Activated CD4-positive, alpha-beta T cell treated with anti-CD3 and anti-CD28 coated beads, Interleukin-2, amount 50 U/mL, for 16 hours (primary cell): ENCODE measurements at places on chromosomes 11 and 22.
A peak's percentile ranks its signal among the peaks of the same experiment; 100 is the strongest.

DNA sequence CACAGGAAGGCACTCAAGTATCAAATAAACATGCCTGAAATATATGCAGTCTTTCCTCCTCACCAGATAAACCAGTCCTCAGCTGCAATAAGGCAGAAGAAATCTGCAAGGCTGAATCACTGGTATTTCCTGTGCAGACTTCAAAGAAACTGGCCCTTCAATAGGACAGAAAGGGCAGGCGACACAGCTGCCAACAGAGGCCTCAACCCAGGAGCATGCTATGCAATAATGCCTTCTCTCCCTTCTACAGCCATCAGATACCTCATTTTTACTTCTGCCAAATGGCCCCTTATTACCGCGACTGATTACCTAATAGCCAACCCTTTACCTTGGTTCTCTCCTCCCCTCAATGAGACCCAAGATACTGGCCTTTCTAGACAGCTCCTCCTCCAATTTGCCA is 8.0 kb downstream of the NUMA1 start:
- no peak for DNase-seq

DNA sequence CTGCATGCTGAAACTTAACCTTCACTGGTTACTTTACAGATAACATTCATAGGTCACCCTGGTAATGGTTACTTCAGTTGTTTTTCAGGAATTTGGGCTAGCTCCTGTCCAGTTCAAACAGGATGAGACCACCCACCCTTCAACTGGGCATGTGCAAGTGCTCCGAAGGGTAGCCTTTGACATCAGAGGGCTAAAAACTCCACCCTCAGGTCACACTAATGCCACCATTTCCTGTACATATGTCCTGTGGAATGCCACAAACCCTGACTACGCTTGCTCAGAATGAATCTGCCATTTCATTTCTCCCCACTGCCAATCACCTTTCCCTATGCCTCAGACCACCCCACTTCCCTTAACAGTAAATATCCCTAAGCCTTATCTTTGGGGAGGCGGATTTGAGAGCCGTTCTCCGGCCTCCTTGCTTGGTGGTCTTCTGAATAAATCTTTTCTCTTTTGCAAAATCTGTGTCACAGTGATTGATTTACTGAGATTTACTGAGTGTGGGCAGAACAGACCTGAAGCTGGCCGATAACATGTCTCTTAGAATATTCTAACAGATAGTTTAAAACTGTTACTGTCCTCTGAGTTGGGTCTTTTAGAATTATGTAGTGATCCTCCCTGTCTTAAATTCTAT is 25.4 kb upstream of the FXYD2 start:
- DNase-seq: no peak

- DNase-seq: no peak
Observed at GRCh38 chr11:109123816-109124787, 297.9 kb upstream of the C11orf87 start.

DNA sequence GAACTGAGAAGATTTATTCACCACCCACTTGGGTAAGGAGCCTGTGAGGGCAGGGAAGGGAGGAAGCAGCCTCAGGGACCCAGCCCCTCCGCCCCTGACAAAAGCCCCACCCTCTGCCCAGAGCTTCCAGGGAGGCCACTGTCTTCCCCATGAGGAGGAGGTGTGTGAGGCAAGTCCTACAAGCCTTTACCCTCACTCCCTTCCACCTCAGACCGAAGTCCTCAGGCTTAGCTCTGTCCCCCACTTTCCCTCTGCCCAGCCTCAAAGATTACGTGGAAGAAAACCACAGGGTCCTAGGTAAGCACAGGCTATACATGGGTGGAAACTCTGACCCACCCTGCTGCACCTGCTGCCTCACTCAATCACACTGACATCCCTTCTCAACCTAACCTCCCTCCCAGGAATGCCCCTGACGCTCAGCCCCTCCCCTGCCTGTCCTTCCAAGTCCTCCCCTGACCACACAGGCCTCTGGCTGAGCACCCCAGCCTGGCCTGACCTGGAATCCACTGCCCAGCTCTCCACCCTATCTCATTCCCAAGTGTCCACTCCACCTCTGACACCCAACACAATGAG is 3.6 kb upstream of the ARAP1 start:
- DNase-seq: no peak

DNA sequence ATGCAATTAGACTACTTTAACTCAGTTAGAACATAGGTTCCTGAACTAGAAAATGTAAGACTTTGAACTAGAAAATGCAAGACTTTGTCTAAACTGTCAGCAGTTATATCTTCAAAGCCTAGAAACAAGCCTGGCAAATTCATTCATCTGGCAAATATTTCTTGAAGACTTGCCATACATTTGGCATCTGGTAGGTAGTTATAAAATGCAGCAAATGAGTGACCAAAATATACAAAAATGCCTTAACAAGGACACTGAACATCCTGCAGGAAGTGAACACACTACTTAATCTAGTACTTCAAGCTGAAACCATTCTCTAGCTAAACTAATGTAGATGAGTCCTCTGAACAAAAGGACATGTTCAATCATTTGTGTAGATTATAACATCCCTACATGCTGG is 84.7 kb upstream of the SCUBE2 start:
- DNase-seq: no peak

- DNase-seq: peak; percentile 1
Observed at GRCh38 chr11:33930317-33931021, 38.6 kb upstream of the LMO2 start.

DNA sequence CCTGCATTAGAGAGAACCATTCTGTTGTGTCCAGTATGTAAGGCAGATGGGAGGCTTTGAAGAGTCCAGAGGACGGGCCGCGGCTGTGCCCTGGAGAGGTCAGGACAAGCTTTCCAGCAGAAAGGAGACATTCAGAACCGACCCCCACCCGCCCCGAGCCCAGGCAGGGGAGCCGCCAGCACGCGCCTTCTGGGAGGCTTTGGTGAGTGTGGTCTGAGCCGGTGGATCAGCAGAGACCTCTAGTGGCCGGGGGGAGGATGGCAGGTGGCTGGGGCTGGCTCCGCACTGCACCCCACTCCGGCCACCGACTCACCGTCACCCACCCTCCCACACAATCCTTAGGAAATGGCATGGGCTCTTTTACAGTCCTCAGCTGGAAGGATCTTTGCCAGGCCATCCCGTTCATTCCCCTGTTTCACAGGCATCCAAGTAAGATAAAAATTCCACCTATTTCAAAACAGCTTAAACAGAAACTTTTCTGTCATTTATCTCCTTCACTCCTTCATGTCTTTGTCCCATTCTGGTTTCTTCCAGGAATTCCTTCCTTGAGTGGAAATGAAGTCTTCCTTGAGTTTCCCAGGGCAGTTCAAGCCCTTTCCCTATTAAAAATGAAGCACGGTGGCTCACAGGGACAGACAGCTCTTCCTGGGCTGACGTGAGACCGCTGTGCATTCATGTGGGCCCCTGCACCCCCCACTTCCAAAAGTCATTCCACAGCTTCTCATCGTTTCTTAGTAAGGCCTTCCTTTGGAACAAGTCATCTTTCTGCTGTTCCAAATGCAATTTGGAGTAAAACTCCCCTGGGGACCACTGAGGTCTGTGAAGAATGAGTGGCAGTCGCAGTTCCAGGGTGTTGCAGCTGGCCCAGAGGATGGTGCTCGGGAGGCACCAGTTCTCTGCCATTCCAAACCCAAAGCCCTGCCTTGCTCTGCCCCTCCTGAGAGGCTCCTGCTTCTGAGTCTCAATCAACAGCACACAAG is 91.0 kb downstream of the FEZ1 start:
- peak; percentile 66 for DNase-seq

DNA sequence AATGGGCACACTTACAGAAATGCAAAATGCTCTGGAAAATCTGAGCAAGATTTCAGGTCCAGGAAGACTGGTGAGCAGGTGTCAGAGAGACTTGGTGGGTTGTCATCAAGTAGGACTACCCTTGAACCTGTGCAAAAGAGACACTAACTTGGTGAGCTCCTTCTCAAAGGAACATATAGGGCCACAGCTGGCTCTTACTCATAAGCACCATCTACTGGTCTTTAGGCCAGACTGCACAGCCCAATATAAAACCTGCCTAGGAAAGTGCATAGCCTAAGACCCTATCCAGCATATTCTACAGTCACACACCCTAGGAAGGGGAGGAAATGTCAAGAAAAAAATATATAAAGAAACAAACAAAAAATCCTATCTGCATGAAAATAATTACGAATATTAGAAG is 18.2 kb upstream of the OR10W1 start:
- DNase-seq: peak; percentile 15

DNA sequence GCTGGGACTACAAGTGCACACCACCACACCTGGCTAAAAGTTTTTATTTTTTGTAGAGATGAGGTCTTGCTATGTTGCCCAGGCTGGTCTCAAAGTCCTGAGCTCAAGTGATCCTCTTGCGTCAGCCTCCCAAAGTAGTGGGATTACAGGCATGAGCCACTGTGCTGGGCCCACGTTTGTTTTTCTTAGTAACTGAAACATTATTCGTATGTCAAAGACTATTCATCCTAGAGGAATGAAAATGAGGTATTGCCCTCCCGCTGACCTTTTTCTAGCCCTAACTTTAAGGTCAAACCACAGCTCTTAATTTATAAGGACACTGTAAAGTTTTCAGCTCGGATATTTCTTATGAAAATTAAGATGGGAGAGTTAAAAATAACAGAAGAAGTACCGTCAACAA is 33.2 kb upstream of the PAX6 start:
- DNase-seq: no peak

- DNase-seq: no peak
Observed at GRCh38 chr11:33147559-33147958, 13.7 kb downstream of the CSTF3 start.

- peak; percentile 63 for DNase-seq
Observed at GRCh38 chr22:38461414-38462081, 6.3 kb upstream of the KDELR3 start.

DNA sequence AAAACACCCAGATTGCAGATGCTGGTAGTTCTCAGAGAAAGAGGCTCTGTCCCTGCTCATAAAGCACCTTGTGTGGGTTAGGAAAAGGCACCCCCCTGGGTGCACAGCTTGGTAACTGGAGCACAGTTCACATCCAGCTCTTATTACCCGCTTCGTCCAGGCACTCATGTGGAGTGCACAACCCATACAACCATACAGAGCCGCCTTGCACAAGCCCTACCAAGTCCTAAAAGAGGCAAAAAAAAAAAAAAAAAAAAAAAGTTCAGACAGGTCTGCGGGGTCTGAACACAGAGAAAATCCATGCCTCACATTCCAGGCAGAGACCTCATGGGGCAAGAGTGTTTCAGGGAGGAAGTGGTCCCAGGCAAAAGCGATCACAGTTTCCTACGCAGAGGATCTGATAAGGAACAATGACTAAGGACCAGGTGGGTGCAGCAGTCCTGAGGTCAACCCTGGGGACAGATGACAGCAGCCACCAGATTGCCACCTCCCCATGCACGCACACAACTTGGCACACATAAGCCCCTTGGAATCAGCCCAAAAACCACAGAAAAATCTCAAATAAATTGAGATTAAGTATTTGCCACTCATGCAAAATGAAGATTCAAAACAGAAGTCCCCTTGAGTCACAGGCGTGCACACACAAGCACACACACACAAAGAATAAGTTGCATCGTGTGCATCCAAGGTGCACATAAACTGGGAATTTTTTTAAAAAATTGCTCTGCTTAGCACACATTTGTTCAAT is 12.3 kb downstream of the MB start:
- DNase-seq: peak; percentile 40

GRCh38 chr11:15095736-15096228 is 18.9 kb upstream of the INSC start:
- DNase-seq: no peak

GRCh38 chr11:67248653-67249052 is 17.6 kb upstream of the GRK2 start:
- DNase-seq: no peak

- no peak for DNase-seq
Observed at GRCh38 chr11:23585416-23586104, 725.3 kb upstream of the CCDC179 start.

DNA sequence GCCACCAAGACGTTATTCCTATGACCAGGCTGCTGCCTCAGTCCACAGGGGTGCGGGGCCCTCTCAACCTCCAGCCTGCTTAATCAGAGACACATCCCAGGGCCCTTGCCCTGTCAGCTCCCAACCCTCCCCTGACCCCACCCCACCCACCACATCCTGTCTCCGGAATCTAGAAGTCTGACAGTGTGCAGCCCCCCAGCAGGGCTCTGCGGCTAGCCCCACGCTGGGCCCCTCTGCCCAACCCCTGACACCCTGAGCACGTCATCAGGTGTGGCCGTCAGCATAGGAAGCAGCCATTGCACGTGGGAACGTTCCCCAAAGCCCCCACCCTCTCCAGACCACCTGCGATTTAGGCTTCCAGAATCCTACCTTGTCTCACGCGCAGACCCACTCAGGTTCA is 34.3 kb upstream of the IGSF9B start:
- DNase-seq: no peak
